ENCODE measurements at places on chromosomes 12 and 14. TPM values are rescaled to one million over a fixed set of nuclear protein-coding genes. Genes with fewer than 3 reads are reported as not detected.
A peak's percentile ranks its signal among the peaks of the same experiment; 100 is the strongest.

DNA sequence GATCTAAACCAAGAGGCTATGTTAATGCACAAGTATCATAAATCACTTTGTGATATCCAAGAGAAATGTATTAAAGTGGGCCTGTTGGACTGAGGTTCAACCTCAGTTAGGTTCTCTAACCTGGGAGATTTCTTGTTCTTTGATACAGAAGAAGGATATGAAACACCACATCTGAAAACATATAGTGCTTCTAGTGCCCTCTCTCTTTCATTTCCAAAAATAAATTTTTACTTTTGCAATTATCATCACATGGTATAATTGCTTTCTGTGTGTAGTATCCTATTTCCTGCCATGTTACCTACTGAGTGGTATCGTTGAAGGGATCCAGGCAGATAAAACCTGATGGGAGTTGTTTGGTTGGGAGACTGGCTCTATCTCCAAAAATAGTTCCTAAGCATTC lies 264.9 kb downstream of the CCER1 start:
- no peak for DNase-seq

DNA sequence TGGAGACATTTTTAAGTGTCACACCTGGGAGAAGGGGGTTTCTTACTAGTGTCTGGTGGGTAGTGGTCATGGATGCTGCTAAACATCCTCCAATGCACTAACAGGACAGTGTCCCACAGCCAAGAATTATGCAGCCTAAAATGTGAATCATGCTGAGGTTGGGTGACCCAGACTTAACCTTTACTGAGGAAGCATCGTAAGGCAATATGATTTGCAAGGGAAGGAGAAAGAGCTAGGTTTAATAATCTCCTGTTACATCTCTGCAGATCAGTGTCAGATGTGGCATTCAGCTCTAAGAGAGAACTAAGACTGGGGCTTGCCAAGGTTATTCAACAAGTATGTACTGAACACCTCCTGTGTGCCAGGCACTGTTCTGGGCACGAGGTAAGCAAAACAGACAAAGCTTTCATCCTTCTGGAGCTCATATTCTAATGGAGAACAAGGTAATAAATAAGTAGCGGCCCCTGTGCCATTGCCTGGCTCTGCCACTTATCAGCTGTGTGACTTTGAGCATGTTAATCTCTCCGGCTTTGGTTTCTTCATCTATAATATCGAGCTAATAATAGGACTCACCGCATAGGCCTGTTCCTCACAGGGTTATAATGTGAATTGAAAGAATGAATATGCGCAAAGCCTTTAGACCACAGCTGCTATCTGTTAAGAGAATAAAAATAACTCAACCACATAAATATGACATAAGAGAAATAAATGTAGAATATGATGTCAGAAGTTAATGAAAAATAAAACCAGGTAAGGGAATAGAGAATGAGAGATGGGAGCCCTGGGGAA lies 13.5 kb upstream of the GOLGA5 start:
- DNase-seq = no peak

The ACRBP gene
- 11.4 TPM for total RNA-seq

DNA sequence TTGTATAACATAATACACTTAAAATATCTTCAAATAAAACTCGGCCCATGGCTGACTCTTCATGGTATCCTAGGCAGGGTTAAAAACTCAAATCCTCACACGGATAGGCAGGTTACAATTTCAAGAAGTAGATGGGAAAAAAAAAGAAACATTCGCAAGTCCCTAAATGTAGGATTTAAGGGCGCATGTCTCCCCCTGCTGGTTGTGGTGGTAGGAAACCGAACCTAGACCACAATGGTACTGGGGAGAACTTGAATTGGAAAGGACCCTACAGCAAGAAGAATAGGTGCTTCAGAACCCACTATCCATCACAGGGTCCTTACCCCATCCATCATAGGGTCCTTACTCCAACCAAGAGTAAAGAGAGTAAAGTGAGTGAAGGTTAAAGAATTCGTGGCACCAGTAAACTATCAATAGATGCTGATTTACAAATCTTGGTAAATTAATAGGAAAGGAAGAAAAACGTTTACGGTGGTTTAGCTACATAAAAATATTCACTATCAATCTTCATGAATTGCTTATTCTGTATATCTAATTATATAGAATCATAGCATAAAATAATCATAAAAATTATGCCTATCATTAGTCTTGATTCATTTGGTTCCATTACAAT lies 3.3 kb upstream of the CIPC start:
- peak; percentile 84 for DNase-seq

The PMEL gene
- total RNA-seq = 5.8 TPM

DNA sequence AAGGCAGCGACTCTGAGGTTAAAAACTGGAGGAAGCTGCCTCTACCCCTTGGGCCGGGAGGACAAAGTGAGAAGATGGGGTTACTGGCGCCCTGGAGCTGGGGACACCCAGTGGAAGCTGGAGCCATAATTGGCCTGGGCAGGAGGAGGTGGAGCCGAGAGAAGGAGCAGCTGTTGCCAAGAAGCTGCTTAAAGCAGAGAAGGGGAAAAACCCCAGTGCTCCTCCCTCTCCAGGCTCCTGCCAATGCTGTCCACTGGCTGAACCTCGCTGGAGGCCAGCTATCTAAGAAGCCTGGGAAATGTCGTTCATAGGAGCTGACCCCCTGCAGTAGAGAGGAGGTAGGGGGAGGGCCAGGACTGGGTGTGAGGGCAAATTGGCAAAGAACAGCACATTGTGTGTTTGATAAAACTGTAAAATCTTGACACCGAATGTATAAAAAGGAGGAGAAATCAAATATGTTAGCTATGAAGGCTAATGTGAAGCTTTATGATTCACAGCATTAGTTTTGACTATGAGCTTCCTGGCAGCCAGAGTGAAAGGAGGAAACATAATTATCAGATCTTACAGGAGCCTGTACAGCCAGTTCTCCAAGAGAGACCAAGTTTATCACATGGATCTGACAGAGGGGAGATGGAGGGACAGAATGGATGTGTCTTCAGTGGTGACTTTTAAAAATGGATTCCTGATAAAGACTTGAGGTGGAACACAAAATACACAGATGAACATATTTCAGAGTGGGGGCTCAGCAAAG lies 9.5 kb downstream of the HHIPL1 start:
- peak; percentile 79 for DNase-seq

DNA sequence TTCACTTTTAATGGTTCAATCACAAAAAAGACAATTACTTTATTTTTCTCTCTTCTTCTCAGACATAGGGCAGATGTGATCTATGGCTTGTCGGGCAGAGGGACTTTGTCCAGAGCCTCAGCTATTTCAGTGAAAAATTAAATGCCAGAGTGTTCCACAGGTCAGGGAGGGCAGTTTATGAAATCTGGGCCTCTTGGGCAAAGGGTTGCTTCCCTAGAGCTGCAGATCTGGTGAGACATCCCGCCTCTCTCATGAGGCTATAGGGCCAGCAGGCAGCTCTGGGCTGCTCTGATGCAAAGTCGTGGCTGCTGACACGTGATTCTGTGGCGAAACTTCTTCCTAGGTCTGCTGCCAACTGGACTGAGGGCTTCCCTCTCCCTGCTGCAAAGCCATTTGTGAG lies 6.0 kb downstream of the CLMN start:
- peak; percentile 33 for DNase-seq

GRCh38 chr12:116037941-116038837 lies 239.3 kb downstream of the MED13L start:
- no peak for DNase-seq

The KCNK13 gene
- 4.0 TPM for total RNA-seq

The FGD4 gene
- total RNA-seq = 32.5 TPM

The YARS2 gene
- total RNA-seq = 26.3 TPM

- DNase-seq = no peak
Measured at GRCh38 chr14:44497148-44497547, 9.9 kb downstream of the FSCB start.

GRCh38 chr14:77230914-77231313 lies 40.1 kb downstream of the NGB start:
- DNase-seq = no peak

DNA sequence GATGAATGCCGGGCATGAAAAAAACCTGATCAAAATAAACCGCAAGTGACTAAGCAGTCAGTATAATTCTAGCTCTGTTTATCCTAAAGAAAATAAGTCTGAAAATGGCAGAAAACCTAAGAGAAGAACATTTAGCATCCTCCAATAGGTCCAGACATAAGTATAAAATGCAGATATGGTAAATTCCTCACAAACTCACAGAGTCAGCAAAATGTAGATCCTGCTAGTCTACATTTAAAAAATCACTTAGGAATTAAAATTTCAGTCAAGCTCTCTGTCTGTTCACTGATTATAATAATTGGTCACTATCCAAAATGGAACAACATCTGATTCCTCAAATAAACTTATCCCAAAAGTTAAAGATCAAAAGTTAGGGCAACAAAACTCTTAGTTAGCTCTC lies 95.1 kb downstream of the DIO2 start:
- no peak for DNase-seq

DNA sequence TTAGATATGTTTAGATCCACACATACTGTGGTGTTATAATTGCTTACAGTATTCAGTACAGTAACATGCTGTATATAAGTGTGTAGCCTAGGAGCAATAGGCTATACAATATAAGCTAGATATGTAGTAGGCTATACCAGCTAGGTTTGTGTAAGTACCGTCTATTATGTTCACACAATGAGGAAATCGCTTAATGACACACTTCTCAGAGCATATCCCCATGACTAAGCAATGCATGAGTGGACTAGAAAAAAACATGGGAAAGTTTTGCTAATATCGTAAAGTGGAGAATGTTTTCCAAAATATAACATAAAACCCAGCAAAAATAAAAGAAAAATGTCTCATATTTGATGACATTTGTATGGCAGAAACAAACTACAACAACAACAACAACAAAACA lies 27.3 kb downstream of the AKAP3 start:
- DNase-seq = no peak

The OR6S1 gene
- total RNA-seq = not detected

The TMTC3 gene
- 19.3 TPM for total RNA-seq

GRCh38 chr12:108668063-108668462 lies 34.4 kb upstream of the SELPLG start:
- DNase-seq = no peak
